Fibroblast of skin of left quadriceps (primary cell): ENCODE measurements at places on chromosomes 2 and 18.

- DNase-seq = no peak
These were observed 74.9 kb upstream of the MYL1 start for GRCh38 chr2:210389856-210390255.

- DNase-seq = no peak
These were observed 1135.1 kb upstream of the CRIM1 start for GRCh38 chr2:35220461-35220860.

GRCh38 chr2:9401646-9402371 is 21.5 kb downstream of the ITGB1BP1 start:
- no peak for DNase-seq

GRCh38 chr2:128796321-128796720 is 477.7 kb upstream of the HS6ST1 start:
- no peak for DNase-seq

DNA sequence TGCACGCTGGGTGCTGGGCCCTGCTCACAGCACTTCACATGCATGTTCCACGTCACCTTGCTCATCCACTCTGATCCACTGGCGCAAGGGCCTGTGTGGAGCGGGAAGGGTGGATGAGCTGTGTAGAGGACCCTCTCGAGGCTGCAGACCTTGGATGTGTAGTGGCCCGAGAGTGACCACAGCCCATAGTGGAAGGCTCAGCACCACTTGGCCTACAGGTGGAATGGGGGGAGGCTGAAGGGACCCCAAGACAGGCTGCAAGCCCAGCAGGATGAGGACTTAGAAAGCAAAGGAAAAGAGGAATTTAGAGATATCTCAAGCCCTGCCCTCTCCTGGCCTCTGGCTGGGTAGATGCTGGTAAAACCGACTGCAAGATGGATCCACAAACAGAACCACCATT is 175.9 kb upstream of the COPS8 start:
- no peak for DNase-seq

DNA sequence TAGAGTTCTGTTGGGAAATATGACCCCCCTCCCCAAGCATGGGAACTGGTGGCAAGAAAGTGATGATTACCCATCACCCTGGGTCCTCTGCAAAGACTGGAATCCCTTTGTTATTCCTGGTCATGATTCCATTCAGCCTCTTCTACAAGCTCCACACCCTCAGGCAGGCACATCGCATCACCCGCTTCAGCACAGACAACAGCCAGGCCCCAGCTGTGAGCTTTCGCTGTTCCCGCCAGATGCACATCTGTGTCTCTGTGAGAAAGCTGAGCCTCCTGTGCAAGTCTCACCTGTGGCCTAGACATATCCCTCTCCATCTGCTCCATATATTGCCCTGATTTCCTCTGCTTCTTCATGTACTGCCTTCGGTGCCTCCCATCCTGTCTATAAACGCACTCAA is 368.0 kb upstream of the RAB6C start:
- DNase-seq = no peak

DNA sequence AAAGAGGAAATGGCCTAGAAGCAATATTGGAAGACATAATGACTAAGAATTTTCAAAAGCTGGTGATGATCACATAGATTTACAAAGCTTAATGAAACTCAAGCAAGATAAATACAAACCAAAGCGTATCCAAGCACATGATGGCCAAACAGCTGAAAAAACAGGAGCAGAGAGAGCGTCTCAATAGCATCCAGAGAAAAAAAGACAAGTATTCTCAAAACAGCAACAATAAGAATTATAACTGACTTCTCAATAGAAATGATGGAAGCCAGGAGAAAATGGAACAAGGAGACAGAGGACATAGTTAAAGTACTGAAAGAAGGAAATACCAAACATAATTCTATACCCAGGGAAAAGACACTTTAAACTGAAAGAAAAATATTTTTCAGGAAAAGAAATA is 437.2 kb upstream of the TNP1 start:
- no peak for DNase-seq

DNA sequence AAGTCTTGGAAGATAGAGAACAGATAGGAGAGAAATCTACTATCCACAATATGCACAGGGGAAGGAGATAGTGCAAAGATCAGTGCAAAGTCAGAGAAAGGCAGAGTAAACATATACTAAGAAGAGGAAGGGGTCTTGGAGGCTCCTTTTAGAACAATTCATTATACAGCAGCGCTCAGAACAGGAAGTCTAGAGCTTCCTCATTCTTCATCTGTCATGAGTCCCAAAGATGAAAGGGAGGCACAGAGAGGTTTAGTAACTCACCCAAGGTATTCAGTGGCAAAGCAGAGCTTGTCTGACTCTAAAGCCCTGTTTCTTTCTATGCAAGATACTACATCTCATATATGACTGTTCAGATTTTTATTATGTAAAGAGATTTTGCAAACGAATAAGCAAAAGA is 1.4 kb downstream of the SP110 start:
- DNase-seq = no peak

DNA sequence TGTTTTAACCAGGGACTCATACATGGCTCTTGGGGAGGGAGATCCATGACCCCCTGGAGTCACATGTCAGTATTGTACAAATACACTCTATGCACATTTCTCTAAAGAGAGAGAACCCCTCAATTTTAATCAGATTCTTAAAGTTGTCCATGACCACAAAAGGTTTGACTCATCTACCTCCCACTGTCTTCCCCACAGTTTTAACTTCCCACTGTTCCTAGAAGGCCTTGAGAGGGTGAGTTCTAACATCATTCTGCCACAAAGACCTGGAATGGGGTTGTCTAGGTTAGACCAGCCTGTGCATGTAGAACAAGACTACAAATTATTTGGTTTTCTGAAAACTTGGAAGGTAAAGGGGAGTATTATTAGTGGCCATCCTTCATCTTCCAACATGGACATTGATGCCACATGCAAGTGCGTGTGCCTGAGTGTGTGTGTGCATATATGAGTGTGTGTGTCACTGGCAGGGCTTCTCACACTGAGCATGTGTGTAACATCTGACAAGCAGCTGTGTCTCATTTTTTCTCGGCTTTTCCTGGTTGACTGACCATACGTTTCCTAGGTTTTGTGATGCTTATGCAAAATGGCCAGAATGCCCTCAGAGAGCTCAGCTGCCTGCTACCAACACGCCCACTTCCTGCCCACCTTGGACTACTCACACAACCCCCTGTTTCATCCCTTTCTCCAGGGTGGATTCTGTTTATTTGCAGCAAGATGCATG is 94.6 kb upstream of the LGALSL start:
- DNase-seq = no peak

DNA sequence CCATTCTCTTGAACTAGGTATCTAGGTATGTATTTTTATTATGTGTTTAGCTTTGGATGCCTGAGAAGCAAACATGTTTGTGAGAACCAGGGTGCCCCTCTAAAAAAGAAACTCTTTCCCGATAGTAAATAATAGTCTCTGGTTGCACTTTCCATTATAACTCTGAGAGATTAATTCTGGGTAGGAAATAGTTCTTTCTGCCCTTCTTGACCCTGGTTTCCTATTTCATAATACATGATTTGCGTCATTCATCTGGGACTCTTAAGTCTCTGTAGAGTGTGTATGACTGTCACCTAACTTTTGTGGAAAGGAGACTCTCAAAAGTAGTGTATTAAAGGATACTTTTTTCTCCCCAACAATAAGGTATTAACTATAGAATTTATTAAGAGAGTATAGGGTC is 31.5 kb downstream of the ACSL3 start:
- no peak for DNase-seq

DNA sequence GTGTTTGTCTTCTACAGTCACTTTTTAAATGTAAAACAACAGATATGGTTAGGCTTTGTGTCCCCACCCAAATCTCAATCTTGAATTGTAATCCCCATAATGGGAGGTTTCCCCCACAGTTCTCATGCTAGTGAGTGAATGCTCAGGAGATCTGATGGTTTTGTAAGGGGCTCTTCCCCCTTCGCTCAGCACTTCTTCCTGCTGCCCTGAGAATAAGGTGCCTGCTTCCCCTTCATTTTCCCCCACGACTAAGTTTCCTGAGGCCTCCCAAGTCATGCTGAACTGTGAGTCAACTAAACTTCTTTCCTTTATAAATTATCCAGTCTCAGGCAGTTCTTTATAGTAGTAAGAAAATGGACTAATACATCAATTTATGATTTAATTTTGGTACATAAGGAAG is 118.0 kb upstream of the SNTG2 start:
- no peak for DNase-seq

GRCh38 chr2:84889332-84889731 is 8.4 kb upstream of the TRABD2A start:
- DNase-seq = no peak

- no peak for DNase-seq
These were observed 729.8 kb upstream of the SOX11 start for GRCh38 chr2:4962419-4962818.

DNA sequence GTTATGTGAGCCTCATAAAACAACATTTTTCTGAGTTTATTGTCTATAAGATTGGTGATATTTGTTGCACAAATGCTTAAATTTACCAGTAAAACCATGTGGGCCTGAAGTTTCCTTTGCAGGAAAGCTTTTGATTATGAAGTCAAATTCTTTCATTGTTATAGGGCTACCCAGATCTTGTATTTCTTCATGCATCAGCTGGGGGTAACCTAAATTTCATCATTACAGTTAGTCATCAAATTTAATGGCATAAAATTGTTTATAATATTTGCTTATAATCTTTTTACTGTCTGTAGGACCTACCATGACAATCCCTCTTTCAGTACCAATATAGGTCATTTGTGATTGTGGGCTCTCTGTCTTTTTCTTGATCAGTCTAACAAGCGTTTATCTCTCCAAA is 47.8 kb downstream of the SMAD2 start:
- peak; percentile 14 for DNase-seq

DNA sequence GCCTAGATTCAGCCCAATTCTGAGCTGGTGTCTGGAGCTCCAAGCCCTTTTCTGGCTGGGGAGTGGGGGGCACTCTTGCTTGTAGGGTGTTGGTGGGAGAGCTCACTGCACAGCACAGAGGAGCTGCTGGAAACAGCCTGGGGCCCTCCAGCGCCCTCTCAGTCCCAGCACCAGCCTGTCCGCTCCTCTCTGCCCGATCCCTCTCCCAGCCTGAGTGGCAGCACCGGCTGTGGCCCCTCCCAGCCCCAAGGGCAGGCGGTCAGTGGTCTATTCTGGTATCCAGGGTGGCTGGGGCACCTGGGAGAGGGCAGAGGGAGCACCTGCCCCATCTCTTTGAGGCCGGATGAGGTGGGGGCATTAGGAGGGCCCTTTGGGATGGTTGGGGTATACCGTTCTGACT is 13.2 kb upstream of the DES start:
- no peak for DNase-seq

GRCh38 chr2:210230518-210230917 is 5.3 kb upstream of the ACADL start:
- DNase-seq = no peak

DNA sequence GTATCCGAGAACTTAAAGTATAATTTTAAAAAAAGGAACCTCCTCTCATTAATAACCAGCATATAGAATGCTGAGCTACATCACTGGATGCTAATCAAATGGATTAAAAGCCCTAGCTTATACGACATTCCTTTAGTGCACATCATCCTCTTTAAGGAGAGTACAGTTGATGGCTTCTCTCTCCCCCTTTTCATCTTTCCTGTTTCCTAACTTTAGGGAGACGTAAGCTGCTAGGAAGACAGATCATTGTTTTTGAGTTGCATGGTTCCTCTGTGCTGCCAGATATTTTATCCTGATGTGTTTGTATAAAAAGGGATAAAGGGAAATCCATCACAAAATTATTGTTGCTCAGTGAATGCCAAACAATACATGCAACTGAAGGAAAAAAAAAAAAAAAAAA is 94.2 kb downstream of the SLC8A1 start:
- no peak for DNase-seq

DNA sequence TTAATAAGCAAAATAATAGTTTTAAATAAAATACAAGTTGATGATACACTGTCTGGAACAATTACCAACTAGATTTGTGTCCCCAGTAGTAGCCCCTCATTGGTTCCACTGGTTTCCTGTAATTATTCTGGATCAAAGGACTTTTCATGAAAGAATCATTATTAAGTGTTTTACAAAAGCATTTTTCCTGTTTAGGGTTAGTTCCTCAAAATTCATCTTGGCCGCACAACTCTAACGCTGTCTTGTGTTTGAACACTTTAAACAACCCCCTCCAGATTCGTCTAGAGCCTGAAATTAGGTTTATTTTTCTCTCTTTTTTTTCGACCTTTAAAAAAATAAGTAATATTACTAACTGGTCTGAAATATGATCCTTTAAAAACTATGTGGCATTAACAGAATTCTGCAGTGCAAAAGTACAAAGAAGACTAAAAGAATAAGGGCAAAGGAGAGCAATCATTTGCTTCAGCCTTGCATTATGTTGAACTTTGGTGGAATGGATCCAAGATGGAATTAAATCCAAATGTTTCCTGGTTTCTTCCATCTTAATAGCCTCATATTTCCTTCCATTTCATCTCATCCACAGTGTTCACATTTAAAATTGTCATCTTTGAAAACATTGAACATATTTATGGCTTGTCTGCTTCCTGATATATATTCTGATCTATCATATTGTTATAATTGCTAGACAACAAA is 678.4 kb downstream of the IRS1 start:
- peak; percentile 36 for DNase-seq

- no peak for DNase-seq
These were observed 107.0 kb downstream of the NAB1 start for GRCh38 chr2:190755772-190756415.

GRCh38 chr2:145329971-145330370 is 810.1 kb upstream of the ZEB2 start:
- DNase-seq = no peak

DNA sequence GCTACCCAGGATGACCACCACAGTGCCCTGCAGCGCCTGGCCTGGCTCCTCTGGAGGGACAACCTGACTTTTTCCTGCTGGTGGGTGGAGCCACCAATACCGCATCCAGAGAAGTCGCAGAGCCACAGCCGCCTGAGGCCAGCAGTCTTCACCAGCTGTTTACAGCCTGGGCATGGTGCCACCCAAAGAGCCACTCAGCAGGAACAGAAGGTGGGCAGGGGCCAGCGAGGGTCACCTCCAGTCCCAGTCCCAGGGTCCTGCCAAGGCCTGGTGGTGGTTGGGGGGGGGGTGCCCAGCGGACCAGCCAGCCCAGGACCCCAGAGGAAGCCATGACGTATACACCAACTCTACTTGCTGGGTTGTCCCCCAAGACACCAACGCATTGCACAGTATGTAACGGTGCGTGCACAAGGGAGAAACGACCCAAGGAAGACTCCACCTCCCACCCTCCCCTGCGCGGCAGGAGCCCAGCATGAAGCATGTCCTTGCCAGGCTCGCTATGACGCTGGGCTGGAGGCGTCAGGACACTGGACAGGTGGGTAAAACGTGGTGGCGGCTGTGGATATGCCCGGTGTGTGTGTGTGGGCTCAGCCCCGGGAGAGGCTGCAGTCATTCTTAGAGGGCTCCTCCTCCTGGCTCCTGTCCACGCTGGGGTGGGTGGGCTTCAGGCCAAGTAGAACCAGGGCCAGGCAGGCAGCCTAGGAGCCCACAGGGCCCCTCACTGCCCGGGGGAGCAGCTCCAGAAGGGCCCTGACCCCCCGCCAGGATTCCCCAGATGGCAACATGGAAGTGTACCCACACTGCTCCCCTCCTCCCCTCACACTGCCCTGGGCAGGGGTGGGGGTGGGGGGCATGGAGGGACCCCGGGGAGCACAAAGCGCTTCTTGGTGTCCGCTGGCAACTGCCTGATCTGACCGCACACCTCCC is 49.3 kb downstream of the HS6ST1 start:
- DNase-seq = no peak
